ENCODE measurements at places on chromosomes 7 and 10.

GRCh38 chr7:66282591-66282935 lies 77.4 kb downstream of the TPST1 start:
- DNase-seq: no peak

DNA sequence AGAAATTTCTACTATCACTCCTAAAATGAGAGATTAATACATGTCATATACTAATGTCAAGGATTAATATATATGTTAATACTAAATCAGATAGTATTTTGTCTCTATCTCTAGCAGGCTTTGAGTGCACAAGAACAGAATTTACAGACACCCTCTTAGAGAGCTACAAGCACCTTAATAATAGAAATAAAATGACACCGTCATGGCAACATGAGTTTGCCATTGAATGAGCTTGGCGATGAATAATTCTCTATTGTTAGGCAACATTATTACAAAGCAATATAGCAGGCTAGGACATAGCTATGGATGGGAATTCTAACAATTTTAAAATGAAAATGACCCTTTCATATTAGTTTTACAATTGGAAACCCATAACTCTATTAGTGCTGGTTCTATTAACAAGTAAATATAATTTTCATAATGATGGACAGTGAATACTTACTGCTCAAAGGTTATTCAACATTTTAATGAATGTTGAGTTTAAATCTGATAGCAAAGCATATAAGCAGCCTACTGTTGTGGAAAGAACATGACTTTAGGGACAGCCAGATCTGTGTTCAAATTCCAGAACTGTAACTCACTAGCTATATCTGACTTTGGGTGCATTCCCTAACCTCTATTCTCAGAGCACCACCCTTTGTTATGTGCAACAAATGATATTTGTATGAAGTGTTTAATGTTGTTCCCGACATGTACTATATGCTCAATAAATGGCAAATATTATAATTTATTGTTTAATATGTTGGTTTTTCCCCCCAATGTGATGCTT lies 184.5 kb upstream of the DKK1 start:
- DNase-seq: no peak

DNA sequence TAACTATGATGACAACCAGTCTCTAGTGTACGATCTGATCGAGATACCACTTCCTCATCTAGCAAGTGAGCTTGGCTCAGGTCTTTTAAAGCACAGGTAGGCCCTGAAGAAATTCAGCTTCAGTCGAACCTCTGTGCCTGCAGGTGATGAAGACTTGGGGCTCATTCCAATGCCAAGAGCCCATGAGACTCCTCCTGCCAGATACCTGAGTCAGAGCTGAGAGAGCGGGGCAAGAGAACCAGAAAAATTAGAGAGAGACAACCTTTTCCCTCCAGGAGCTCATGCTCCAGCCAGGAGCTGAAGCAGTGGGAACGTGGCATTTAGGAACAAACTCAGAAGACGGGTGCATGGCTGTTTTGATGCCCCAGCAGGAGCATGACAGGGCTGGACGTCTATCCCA lies 232.7 kb downstream of the FANK1 start:
- no peak for DNase-seq

- no peak for DNase-seq
Measured at GRCh38 chr10:73641328-73642060, at the start of gene MYOZ1. Gene MYOZ1 (minus strand): TSS chr10:73641474. CDS start chr10:73640017, 1,457 bp downstream.

- no peak for DNase-seq
Measured at GRCh38 chr7:93044147-93044810, 73.5 kb downstream of the SAMD9 start.

DNA sequence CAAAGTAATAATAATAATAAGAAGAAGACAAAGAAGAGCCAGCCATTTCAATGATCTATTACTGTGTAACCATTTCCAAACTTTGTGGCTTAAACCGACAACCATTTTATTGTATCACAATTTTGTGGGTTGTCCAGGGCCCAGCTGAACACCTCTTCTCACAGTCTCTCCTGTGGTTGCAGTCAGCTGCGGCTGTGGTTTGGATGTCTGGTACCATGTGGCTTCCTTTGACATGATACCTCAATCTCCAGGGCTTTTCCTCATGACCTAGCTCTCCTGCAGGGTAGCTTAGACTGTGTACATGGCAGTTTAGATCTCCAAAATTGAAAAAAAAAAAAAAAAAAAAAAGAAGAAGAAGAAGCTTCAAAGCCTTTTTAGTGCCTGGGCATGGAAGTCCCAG lies 72.6 kb upstream of the NFKB2 start:
- no peak for DNase-seq

All from T-helper 2 cell (primary cell).